Urinary bladder (tissue), 4 donors: ENCODE measurements at places on chromosomes 7 and 10. TPM values are rescaled to one million over a fixed set of nuclear protein-coding genes. Genes with fewer than 3 reads are reported as not detected.

Gene CTAGE8
- 0.42 TPM for polyA plus RNA-seq

Gene CPED1
- 33.4 TPM for polyA plus RNA-seq

Gene LRRTM3
- polyA plus RNA-seq = 0.30 TPM

Gene TAS2R5
- 0.87 TPM for polyA plus RNA-seq

Gene CLRN3
- not detected for polyA plus RNA-seq

Gene KIF20B
- 2.4 TPM for polyA plus RNA-seq

Gene MOGAT3
- polyA plus RNA-seq = not detected

Gene ARPC1B
- 184 TPM for polyA plus RNA-seq

Gene CCSER2
- polyA plus RNA-seq = 22.1 TPM

Gene IDI1
- 31.4 TPM for polyA plus RNA-seq
